NCI-H2081 treated with DMSO at 0.1 percent for 48 hours (cell line): ENCODE measurements at places on chromosomes 1 and 21.

GRCh38 chr1:106536741-106537140 lies 519.7 kb upstream of the PRMT6 start:
- DNase-seq, result no peak

GRCh38 chr1:234725177-234726132 lies 115.5 kb upstream of the IRF2BP2 start:
- peak; percentile 25 for DNase-seq

DNA sequence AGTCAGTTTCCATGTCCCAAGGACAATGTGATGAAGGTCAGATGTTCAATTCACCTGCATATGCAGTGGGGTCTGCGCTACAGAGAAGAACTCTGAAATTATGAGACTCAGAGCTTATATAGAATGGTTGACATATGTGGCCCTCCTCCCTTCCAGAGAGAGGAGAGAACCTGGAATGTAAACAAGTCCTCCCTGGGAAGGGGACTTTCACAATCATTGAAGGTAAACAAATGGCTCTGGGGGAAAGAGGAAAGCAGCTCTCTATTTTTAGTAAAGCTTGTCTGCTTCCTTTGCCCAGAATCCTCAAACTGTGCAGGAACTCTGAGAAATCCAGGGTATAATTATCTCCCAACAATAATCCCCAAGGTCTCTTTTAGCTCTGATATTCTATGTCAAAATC lies 9.8 kb downstream of the OVGP1 start:
- DNase-seq, result no peak

GRCh38 chr1:145720556-145720877 lies 1.2 kb downstream of the CD160 start:
- no peak for DNase-seq

DNA sequence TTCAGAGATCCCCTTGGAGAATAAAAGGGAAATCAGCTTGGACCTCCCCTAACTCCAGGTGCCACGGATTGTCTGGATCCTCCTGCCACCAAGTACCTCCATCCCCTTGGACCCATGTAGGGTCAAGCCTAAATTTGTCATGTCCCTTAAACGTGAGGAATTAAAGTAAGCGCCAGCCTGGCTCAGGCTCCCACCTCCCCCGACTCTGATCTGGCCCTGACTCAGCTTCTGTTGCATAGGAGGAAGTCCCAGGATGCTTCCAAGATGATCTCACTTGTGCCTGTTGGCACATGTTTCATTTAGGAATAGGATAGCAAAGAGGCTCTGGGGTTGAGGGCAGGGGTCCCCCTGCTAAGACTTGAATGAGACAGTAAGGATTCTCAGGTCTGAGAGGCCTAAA lies 231.9 kb upstream of the JUN start:
- DNase-seq, result no peak

DNA sequence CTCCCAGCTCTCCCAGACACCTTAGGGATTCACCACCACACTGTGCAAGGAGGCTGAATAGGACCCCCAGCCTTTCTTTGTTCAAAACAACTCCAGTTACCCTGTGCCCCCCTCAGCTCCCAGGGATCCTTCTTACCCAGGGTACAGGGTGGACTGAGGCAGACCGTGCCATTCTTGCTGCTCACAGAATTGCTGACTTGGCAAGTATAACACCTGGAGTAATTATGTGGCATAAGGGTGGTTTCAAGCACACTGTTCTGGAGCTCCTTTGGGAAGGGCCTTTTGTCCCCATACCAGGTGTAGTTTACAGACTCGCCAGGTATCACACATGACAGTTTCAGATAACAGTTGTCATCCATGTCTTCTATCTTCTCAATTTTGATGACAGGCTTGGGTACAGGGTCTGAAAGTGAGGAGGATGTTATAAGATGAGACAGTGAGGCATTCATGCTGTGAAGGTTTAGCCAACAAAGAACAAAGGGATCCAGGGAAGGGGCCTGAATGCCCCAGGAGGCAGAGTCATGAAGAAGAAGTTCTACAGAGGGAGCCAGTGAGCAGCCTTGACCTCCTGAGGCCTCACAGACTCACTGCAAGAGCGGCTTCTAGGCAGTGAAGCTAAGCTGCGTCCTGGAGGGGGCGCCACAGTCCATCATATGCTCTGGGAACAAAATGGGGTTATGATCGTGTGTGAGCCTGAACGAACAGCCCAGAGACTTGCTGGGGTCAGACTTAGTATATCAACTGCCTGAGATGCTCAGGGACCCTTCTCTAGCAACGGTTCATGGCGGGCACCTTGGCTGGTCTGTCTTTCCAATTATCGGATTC lies 30.3 kb downstream of the CD48 start:
- DNase-seq, result no peak

- no peak for DNase-seq
Observed at GRCh38 chr1:77014073-77014788, 147.0 kb downstream of the ST6GALNAC5 start.

- no peak for DNase-seq
Observed at GRCh38 chr21:15204970-15205286, 140.1 kb upstream of the NRIP1 start.

GRCh38 chr21:38355992-38356781 lies 99.4 kb downstream of the KCNJ15 start:
- no peak for DNase-seq

GRCh38 chr1:21149855-21150432 lies 26.8 kb downstream of the EIF4G3 start:
- DNase-seq, result no peak

- no peak for DNase-seq
Observed at GRCh38 chr1:63704443-63704842, 69.4 kb upstream of the ROR1 start.

DNA sequence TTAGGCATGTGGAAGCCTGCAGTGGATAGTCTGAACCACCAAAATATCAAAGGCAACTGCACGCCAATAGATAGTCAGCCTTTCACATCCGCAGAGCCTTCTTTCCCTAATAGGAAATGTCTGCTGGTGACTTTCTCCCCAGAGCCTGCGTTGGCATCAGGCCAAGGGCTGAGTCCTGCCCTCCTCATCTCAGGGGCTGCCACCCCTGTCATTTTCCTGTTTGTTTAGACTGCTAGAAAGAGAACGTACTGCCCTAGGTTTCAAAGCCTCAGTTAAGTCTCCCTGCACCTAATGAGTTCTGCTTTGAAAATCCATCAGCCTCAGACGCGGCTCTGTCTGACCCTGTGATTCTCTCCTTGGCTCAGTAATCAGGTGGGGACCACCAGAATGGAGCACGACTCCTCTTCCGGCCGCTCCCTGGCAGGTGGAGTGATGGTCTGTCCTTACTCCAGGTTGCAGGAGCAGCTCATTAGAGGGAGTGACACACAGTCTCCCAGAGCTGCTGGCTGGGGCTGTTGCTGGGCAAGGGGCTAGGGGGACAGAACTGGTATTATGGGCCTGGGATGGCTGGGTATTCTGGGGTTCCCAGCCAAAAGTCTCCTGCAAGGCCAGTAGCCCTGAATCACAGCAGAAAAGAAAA lies 27.3 kb downstream of the STUM start:
- no peak for DNase-seq

DNA sequence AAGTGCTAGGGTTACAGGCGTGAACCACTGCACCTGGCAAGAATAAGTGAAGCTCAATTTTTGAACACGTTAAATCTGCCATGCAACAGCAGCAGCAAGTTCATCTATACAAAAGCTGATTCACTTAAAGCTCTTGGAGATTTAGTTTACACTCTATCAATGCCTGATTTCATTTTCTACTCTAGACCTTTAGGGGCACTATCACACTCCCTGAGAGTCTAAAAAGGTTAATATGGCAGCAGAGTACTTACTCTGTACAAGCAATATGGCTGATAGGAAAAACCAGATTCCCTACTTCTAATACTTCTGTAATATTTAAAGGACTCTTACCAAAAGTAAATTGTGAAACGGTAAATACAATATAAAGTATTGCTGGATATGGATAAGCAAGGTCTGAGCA lies 4.8 kb downstream of the RBM34 start:
- DNase-seq, result no peak

GRCh38 chr1:182338806-182339370 lies 52.7 kb downstream of the GLUL start:
- no peak for DNase-seq

DNA sequence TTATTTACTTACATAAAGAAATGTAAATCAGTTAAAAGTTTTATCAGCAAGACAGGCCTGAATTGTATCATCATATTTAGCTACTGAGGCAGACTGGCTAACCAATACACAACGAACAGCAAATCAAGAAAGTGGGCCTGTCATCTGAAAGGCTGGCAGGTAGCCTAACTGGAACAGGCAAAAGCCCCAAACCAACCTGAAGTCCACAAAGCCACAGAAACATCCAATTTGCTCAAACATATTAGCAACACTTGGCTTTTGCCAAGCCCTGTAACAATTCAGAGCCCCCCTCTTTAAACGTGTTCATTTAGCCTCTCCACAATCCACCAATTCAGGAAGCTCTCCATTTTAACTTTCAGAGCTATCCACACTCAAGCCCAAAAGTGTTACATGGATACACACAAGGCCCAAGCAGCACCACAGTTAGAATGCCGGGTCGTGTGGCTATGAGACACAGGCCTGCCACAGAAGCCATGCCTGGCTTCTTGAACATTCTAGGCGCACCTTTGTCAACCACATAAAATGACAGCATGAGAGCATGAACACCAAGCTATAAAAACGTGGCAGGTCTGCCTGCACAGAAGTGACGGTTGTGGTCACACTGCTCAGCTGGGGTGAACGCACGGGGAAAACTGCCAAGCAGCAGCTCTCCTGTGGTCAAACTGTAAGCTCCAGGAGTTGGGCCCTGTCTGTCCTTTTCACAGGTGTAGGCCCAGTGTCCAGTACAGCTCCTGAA lies 49.3 kb downstream of the CD34 start:
- DNase-seq, result no peak

DNA sequence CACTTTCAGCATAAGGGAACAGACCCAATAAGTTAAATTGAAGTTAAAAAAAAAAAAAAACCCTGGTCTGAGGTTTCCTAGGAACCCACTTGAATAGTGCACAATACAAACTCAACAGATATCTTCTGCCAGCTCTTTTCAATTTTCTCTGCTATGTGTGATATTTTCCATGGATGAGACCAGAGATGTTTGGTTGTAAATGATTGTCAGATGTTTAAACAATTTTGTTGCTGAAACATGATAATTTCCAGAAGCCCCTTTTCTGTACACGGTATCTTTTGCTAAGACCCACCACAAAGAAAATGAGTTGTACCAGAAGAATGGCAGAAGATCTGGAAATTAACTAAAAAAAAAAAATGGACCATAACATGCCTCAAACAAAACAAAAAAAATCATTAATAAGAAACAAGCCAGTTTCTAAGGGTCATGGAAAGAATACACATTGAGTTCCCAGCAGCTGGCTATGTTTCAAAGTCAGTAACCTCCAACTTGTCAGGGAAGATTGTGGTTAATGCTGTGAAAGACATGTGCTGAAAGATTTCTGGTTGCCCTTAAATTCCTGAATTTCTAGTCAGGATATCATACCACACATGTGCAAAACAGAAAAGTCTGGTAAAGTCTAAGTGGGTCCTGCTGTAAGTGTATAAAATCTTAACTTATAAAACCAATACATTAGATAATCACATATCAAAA lies 35.6 kb upstream of the MGST3 start:
- no peak for DNase-seq

DNA sequence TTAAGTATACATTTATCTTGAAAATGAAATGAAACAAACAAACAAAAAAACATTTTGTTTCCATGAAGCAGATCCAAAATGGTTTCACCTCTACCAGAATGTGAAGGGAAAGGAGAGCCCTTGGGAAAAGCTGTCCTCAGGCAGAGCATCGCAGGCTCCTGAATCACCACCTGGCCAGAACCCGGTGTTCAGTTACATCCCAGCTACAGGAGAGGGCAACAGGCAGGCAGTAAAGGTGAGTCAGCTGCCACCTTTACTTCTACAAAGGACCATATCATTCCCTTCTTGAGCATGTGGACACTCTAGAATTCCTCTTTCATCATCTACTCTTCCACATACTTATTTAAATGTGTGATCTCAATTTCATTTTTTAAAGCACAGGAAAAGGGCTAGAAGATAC lies 151.2 kb downstream of the PIGK start:
- no peak for DNase-seq

DNA sequence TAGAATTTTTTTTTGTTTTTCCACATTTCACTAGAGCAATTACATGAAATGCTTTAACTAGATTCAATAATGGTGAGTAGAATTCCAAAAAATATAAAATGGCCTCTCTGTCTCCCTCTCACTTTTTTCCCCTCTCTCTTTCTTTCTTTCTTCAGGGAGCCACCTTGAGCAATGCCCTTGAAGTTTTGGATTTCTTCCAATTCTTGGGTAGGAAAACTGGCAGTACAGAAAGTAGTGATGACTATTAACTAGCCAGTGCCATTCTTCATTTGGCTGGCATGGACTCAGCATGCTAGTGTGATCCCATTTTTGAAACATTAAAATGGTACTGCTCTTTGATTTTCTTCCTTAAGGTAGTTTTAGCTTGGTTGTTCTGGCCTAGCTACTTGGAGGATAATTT lies 4.5 kb upstream of the FNBP1L start:
- no peak for DNase-seq

DNA sequence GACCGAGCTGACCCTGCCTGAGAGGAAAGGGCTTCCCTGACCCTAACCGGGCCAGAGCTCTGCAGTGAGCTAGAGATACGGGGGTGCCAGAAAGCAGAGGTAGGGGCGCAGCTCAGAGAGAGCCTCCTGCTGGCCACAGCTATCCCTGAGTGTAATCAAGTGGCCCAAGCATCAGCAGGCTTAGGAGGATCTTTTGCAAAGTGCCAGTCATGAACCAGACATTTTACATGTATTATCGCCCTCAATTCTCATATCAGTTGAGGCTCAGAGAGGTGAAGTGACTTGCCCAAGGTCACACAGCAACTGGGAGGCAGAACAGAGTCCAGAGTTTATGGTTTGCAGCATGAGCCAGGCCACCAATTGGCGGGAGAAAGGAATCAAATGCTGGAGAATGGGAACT lies 7.0 kb upstream of the ID3 start:
- DNase-seq, result no peak

- no peak for DNase-seq
Observed at GRCh38 chr1:68113966-68114365, 63.5 kb upstream of the DIRAS3 start.

- no peak for DNase-seq
Observed at GRCh38 chr1:199226163-199226562, 587.3 kb downstream of the PTPRC start.

- no peak for DNase-seq
Observed at GRCh38 chr21:45499970-45500577, 42.2 kb downstream of the SLC19A1 start.
